ENCODE measurements at places on chromosomes 4 and X. TPM values are rescaled to one million over a fixed set of nuclear protein-coding genes. Genes with fewer than 3 reads are reported as not detected.
A peak's percentile ranks its signal among the peaks of the same experiment; 100 is the strongest.

DNA sequence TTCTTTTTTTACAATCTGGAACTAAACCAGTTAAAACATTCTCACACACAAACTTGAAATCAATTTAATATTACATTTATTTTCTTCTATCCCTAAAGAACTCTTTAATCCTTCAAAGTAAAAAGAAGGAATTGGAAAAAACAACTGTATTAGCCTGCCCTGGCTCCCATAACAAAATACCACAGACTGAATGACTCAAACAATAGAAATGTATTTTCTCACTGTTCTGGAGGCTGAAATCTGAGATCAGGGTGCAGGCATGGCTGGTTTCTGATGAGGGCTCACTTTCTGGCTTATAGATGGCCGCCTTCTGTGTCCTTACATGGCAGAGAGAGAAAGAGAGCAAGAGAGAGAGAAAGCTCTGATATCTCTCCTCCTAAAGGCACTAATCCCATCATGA lies 149.4 kb downstream of the PDGFRA start:
- H3K4me1 ChIP-seq = no peaks in the 10 kb centered on the region
- DNase-seq = no peak
- H3K36me3 ChIP-seq = no peaks in the 10 kb centered on the region
- no peaks in the 10 kb centered on the region for H3K27me3 ChIP-seq
- H3K4me3 ChIP-seq = no peak overlapping the region

DNA sequence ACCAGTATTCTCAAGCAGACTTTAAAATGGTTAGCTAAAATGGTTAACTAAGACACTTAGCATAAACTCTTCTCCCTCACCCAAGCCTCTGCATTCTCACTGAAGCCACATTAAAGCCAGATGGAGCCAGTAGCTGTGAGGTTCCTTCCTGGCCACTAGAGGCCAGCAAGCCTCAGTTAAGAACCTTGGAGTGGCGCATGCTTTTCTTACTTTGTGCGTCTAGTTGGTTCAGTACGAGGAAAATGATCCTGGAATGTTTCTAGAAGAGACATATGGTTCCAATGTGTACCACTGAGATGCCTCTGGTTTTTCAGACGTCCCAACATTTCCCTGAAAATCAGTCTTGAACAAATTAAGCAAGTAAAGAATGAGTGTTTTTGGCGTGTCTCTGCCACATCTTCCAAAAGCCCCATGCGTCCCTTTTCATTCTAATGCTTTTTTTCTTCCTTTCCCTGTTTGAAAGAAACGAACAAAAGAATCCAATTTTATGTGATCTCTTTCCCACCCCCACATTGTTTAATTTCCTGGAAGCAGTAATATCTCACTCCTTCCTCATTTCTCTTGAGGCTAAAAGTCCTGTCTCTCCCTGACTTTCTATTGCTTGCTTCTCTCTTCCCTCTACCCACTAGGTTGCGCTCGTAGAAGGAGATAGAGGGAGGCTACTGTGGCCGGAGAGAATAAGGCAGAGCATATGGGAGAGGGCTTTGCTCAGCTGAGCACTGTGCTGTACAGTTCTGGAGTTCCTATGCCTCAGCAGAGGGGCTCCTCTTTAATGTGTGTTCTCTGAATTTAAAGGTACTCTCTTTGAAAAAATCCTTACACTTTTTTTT lies 82.9 kb upstream of the TAB3 start:
- no peaks in the 10 kb centered on the region for H3K4me1 ChIP-seq
- H3K4me3 ChIP-seq = peak overlapping the region; percentile 26
- H3K27me3 ChIP-seq = no peaks in the 10 kb centered on the region
- DNase-seq = no peak
- no peak overlapping the region for H3K27ac ChIP-seq

DNA sequence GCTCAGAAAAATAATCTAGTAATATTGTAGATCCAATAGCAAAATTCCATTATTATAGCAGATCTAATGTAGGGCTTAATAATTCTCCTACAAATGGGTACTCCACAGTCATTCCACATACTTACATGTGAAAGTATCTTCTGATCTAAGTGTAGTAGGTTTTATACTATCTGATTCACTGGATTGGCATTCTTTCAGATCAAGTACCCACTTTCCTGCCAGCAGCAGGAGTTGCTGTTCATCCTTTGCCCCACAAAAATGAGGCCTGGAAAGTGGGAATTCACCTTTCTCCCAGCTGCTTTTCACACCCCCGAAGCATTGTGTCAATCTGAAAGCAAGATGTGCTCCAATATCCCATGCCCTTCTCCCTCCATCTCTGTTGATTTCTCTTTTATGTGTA lies 77.1 kb upstream of the RXFP1 start:
- H3K27me3 ChIP-seq = no peaks in the 10 kb centered on the region
- no peaks in the 10 kb centered on the region for H3K36me3 ChIP-seq
- H3K4me1 ChIP-seq = no peaks in the 10 kb centered on the region
- no peak for DNase-seq

DNA sequence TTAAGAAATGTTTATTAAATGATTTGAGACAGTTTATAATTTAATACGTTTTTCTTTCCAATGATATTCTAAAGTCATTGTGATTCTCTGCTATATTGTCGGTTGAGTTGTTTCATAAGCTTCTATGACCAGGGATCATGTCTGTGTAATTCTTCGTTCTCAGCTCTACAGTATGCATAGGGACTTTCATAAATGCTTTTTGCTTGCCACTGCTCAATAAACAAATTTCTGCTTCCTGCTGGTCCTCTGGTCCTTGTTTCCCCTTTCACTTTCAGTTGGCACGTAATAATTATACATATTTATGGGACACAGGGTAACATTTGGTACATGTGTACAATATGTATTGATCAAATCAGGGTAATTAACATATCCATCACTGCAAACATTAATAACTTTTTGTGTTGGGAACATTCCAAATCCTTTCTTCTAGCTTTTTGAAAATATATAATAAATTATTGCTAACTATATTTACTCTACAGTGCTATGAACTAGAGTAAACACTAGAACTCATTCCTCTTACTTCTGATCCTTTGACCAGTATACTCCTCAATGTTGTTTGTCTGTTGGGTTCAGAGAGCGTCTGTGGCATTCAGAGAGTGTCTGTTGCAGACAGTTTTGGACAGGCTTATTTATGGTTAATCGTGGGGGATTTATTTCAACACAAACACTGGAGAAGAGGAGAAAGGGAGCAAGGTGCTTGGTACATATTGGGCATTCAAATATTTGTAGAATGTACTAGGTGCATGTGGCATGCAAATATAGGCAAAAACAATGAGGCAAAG lies 68.3 kb upstream of the SPANXB1 start:
- no peaks in the 10 kb centered on the region for H3K27me3 ChIP-seq
- H3K4me1 ChIP-seq = no peaks in the 10 kb centered on the region
- no peaks in the 10 kb centered on the region for H3K36me3 ChIP-seq
- no peak overlapping the region for H3K27ac ChIP-seq
- DNase-seq = no peak
- H3K4me3 ChIP-seq = no peak overlapping the region

GRCh38 chrX:136867518-136867917 lies 13.0 kb downstream of the RBMX start:
- H3K27ac ChIP-seq = no peak overlapping the region
- no peak overlapping the region for H3K4me3 ChIP-seq
- no peaks in the 10 kb centered on the region for H3K27me3 ChIP-seq
- H3K4me1 ChIP-seq = peaks cover 5% of the 10 kb centered on the region
- DNase-seq = no peak
- H3K36me3 ChIP-seq = peaks cover 51% of the 10 kb centered on the region

Gene SMR3B
- not detected for total RNA-seq

DNA sequence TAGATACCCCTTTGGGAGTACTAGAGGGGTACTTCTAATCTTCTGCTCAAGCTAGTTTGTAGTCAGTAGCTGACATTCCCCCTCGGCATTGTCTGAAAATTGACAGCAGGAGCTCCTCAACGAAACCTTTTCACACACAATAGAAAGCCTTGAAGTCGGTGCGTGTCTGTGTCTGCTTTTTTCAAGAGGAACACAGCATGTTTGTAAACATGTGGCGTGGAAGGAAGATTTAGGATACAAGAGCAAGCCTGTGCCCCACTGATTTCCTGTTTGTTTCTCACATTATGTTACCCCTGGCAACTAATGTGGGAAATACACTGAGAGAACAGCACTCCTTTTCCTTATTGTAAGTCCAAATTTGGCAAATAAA lies 252.6 kb downstream of the ANKRD50 start:
- H3K36me3 ChIP-seq = no peaks in the 10 kb centered on the region
- no peaks in the 10 kb centered on the region for H3K4me1 ChIP-seq
- no peak for DNase-seq
- H3K27ac ChIP-seq = no peak overlapping the region
- no peaks in the 10 kb centered on the region for H3K27me3 ChIP-seq

DNA sequence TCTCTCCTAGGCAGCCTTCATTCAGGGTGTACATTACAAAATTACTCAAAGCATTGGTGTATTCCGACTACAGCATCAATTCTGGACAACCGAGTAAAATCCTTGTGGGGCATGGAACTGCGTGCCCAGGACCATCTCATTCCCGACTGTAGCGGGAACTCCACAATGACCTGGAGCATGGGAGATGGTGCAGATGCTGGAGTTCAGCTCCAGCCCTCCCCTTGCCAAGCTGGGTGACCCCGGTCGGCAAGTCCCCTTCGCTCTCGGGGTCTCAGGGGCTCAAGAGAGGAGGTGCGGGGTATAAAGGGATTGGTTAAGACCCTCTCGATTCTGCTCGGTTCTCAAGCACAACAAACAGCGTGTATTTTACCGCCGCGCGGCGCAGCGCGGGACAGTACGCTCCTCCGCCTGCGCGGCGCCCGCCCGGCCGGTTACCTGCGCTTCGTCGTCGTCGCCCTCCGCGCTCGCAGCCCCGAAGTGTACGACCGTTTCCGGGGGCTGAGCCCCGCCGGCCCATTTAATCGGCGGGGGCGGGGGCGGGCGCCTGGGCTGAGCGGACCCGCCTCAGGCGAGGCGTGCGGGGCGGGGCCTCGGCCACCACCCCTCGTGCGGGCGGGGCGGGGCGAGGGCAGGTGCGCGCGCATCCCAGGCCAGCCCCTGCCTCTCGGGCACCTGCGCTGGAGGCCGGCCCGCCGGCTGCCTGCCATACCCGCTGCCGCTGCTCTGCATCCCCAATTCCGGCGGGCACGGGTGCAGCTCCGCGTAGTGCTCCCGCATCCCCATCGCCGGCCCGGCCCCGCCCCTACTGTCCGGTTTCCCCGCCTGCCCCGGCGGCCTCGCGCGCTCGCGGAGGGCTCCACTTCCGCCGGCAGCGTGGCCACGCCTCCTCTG lies at the start of gene G6PD:
G6PD (minus strand) TSS at position 493 of the 891 bp plus-strand sequence. CDS start 691 bp downstream, outside the sequence.
- no peaks in the 10 kb centered on the region for H3K27me3 ChIP-seq
- no peak for DNase-seq
- H3K4me3 ChIP-seq = peak within 1 kb of the TSS; percentile 62
- H3K36me3 ChIP-seq = no peaks in the 10 kb centered on the region
- peak within 1 kb of the TSS; percentile 83 for H3K27ac ChIP-seq
- H3K4me1 ChIP-seq = peaks cover 22% of the 10 kb centered on the region

GRCh38 chrX:105552395-105552794 lies 269.9 kb upstream of the NRK start:
- no peak overlapping the region for H3K27ac ChIP-seq
- H3K27me3 ChIP-seq = no peaks in the 10 kb centered on the region
- no peak for DNase-seq
- H3K4me3 ChIP-seq = no peak overlapping the region
- no peaks in the 10 kb centered on the region for H3K4me1 ChIP-seq

GRCh38 chr4:6472008-6472386 lies 417 bp downstream of the PPP2R2C start:
- no peak for DNase-seq
- H3K27ac ChIP-seq = no peak overlapping the region
- peaks cover 58% of the 10 kb centered on the region for H3K27me3 ChIP-seq
- peaks cover 6% of the 10 kb centered on the region for H3K4me1 ChIP-seq

DNA sequence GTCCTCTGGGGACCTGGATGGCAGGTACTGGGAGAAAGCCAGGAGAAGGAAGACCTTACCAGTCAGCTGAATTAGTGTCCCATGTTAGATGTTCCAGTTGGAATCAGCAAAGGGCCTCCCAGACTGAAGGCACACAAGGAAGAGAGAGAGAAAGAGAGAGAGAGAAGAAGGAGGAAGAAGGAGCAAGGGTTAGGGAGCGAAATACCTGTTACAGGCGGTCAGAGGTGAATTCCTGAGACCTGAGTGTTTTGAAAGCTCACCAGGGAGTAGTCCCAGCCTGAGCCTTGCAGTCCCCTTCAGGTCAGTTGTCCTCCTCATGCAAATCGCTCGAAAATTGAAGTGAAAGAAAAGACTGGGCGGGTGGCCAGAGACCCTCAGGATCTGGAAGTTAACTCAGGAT lies 60.3 kb downstream of the USP11 start:
- no peaks in the 10 kb centered on the region for H3K4me1 ChIP-seq
- no peaks in the 10 kb centered on the region for H3K27me3 ChIP-seq
- no peaks in the 10 kb centered on the region for H3K36me3 ChIP-seq
- no peak for DNase-seq
- H3K4me3 ChIP-seq = no peak overlapping the region
- no peak overlapping the region for H3K27ac ChIP-seq

DNA sequence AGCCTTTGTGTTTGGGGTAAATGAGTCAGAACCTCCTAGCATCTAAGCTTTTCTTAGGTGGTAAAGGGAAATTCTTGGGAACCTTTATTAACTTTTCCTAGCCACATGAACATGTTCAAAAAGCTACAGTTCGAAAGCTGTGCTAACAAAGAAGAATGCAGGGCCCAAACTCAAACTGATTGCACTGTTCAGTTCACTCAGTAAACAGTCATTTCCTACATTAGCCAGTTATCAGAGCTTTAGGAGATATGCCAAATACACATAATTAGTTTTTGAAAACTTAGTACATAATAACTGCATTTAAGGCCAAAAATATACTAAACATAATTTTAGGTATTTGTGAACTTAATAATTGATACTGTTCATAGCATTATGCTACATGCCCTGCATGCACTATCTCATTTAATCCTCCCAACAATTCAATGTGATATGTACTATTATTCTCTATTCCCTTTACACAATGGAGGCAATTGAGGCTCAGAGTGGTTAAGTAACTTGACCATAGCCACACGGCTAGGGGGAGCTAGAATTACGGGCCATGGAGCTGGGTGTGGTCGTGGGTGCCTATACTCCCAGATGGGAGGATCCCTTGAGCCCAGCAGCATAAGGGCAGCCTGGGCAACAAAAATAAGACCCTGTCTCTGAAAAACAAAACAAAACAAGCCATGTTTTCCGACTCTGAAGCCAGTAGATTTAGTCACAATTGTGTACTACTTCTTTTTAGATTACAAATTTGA lies 43.9 kb upstream of the PDGFRA start:
- H3K4me3 ChIP-seq = no peak overlapping the region
- DNase-seq = no peak
- no peaks in the 10 kb centered on the region for H3K36me3 ChIP-seq
- H3K27ac ChIP-seq = no peak overlapping the region

Gene NDUFA1
- total RNA-seq = 70.4 TPM

- H3K27ac ChIP-seq = no peak overlapping the region
- no peaks in the 10 kb centered on the region for H3K4me1 ChIP-seq
- H3K36me3 ChIP-seq = no peaks in the 10 kb centered on the region
- no peak overlapping the region for H3K4me3 ChIP-seq
- H3K27me3 ChIP-seq = no peaks in the 10 kb centered on the region
- no peak for DNase-seq
These were observed 209.9 kb upstream of the ETNPPL start for GRCh38 chr4:108972613-108973283.

GRCh38 chr4:65399084-65399483 lies 271.2 kb downstream of the EPHA5 start:
- H3K36me3 ChIP-seq = no peaks in the 10 kb centered on the region
- H3K4me3 ChIP-seq = no peak overlapping the region
- no peak for DNase-seq
- no peaks in the 10 kb centered on the region for H3K27me3 ChIP-seq
- H3K27ac ChIP-seq = no peak overlapping the region

Data from upper lobe of right lung (tissue), 1 donor.